ENCODE measurements at places on chromosomes 3 and 15.

- DNase-seq: no peak
These were observed 24.4 kb upstream of the COPG1 start for GRCh38 chr3:129224984-129225393.

DNA sequence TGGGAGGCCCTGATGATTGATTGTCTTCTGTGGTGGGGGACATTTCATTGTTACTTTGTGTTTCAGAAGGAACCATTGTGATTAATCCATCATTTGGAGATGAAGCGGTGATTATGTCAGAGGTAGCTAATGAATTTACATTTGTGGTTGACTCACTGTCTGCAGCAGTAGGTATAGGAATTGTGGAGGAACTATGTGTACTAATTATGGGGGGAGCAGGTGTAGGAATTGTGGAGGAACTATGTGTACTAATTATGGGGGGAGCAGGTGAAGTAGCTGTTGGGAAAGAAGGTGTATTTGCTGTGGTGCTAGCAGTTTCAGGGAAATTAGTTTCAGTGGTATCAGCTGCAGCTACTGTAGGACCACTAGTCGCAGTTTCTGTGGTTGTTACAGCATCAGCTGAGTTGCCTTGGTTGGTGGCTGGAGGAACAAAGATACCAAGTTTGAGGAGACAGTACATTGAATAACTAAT, 6.9 kb downstream of the MUC13 start:
- no peak for DNase-seq

- DNase-seq: no peak
These were observed 13.7 kb downstream of the ZIC1 start for GRCh38 chr3:147422601-147423536.

DNA sequence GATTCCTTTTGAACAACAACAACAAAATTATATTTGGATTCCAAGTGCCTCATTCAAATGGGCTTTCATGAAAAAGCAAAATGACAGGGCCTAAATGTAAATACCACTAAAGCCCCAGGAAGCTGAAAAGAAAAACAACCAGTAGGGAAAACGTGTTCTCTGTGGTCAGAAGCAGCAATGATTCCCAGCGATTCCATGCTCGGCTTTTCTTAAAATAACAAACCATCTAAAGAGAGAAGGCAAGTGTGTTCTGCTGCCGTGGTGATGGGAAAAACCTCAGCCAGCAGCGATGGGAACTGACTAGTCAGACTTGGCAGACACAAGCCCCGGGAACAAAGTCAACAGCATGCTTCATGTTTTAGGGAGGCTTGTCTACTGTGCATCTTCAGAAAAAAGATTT, 153.6 kb downstream of the TNIK start:
- no peak for DNase-seq

GRCh38 chr3:117660941-117661817, 951.6 kb downstream of the TUSC7 start:
- DNase-seq: no peak

DNA sequence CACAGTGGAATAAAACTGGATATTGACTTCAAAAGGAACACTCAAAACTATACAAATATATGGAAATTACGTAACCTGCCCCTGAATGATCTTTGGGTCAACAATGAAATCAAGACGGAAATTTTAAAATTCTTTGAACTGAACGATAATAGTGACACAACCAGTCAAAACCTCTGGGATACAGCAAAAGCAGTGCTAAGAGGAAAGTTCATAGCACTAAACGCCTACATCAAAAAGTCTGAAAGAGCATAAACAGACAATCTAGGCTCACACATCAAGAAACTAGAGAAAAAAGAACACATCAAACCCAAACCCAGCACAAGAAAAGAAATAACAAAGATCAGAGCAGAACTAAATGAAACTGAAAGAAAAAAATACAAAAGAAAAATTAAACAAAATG, 46.6 kb downstream of the DNAAF4 start:
- no peak for DNase-seq

DNA sequence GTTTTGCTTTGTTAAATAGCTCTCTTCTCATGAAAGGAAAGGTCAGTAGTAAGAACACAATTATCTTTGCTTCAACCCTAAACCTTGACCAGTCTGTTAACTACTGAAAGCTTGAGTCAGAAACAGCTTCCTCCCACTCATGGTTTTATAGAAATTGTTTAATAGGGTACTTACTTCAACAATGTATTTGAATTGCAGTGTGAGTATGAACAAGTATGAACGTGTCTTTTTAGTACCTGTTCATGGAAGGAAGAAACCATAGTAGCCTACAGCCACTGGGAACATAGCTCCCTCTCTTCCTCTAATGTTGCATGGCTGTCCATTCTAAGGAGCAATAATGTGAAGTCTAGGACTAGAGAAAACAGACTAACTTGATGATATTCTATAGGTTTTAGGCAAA, 311.0 kb downstream of the MCTP2 start:
- DNase-seq: no peak

DNA sequence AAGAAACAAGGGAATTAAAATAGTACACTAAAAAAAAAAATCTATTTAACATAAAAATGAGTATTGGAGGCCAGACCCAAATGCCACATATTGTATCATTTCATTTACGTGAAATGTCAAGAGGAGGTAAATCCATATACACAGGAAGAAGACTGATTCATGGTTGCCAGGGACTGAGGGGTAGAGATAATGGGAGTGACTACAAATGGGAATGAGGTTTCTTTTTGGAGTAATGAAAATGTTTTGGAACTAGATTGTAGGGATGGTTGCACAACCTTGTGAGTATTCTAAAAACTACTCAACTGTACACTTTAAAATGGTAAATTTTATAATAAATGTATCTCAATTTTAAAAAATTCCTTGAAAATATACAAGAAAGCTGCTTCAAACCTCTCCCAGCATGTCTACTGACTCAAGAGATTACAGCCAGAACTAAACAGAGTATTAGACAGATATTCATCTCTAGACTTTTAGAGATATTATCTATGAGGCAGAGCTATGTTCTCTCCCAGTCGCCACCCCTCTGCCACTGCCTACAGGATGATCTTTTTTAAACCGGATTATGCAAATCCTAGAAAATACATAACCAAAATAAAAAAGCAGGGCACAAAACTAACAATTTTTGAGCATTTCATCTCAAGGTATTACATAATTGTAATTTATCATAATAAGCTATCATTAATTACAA, 6.2 kb downstream of the HLTF start:
- no peak for DNase-seq
